ENCODE measurements at places on chromosomes 6 and 20.

GRCh38 chr20:36373089-36373488, 67.0 kb downstream of the DLGAP4 start:
- DNase-seq: no peak

GRCh38 chr20:25247000-25247517, 826 bp upstream of the PYGB start:
- no peak for DNase-seq

DNA sequence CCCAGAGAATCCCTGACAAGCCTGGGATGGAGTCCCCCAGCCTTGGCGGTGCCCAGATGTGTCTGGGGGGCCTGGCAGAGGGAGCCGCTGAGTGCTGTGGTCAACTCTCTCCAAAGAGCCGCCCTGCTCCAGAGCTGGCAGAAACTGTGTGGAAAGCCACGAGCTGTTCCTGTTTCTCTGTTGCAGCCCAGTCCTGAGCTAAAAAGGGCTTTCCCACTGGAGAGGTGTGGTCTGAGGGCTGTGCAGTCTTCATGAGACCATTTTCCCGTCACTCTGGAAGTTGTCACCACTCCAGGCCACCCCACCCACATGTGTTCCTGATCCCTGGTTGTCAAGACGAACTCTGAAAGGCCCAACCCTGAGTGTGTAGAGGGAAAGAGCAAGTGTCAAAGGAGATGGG, 99.7 kb upstream of the KCNK16 start:
- no peak for DNase-seq

DNA sequence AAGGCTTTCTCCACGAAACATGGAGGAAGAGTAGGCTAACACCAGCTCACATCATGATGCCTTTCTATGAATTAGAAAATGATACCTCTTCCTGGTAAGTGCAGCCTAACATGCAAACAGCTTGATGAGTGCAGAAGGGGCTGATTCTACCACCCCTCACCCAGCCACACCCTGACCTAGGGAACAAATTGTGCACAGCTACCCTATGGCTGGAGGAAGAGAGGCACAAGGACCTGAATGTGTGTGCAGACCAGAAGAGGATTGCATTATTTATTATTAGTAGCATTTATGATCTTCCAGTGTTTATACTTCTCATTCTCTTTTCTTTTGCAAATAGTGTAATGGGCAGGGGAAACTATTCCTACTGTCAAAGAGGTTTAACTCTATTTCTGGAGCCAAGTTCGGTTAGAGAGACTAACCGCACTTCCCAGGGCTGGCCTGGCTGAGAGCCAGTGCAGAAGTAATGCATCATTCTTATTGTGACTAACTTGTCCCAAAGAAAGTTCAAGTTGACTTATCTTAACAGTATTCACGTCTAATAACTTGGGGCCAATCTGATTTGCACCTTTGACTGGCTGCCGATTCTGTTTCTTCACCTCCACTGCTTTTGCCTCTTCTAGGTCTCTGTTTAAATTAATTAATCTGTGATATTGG, 237.5 kb downstream of the CD83 start:
- DNase-seq: peak; percentile 4

GRCh38 chr6:42269553-42269952, 51.9 kb upstream of the MRPS10 start:
- no peak for DNase-seq

GRCh38 chr20:21713901-21714296, 8.4 kb downstream of the PAX1 start:
- DNase-seq: no peak

DNA sequence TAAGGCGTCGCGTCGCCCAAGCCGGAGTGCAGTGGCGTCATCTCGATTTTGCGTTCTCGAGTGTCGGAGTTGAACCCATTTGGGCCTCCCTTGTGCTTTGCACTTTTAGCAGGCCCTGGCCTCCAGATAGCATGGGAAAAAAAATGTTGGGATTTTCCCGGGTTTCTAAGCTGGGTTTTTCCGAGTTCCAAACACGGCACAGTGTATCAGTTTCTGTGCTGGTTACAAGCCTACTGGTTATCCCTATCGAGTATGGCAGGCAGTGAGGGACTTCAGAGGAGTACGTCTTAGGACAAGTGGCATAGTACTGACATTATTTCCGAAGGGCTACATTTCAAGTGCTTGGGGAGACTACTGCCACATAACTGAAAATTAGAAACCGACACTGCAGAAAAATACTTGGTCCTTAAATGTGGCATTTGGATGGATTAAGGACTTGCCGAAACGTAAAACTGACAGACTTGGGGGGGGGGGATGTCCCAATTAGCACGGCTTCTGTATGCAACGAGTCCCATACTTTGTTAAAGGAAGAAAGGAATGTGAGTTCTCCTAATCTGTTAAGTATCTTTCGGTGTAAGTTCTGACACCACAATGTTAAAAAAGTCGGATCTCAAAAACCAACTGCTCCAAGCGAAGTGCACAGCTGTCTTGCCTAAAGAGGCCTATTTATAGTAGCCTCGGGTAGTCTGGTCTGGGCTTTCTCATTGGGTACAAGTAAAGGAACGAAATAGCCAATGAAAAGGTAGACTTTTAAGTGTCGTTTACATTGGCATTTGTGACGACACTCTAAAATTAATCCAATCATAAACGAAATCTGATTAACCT, 70.2 kb downstream of the HFE start:
- DNase-seq: no peak

- no peak for DNase-seq
Measured at GRCh38 chr6:85041376-85041775, 277.0 kb upstream of the TBX18 start.

GRCh38 chr20:44643596-44644229, 7.8 kb downstream of the ADA start:
- DNase-seq: no peak

GRCh38 chr6:82371799-82372546, 8.4 kb downstream of the TPBG start:
- DNase-seq: no peak

DNA sequence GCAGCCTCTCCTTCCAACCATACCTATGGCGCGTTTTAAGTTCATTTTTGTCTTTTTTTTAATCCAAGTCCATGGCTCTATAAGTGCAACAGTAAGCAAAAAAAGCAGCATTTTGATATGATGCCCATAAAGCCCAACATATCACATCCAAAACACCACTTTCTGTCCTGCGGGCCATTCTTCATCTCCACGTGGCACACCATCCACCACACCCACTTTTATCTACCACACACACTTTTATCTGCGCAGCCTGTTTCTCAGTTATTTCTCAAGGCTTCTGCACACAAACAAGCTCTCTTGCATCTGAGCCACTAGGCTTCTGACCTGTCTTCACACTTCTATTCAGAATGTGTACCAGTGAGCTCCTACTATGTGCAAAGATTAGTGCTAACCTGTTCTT, 5.3 kb downstream of the GCLC start:
- no peak for DNase-seq

DNA sequence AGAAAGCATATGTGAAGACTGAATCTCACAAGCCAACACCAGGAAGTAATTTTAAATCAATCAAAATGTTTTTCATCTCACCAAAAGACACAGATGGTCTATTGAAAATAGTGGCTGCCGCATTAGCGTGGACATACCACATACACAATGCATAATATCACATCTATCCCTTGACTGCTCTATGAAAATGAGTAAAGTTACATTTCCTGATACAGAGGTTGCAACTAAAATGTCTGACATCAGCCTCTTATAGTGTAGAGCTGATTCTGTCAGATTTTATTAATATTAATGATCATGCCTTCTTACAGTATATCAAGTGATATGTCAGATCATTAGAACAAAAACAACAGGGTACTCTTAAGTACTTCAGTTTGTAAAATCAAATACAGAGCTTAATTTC, 339.8 kb upstream of the EPHA7 start:
- DNase-seq: no peak

- no peak for DNase-seq
Measured at GRCh38 chr6:149212892-149213801, 104.4 kb upstream of the TAB2 start.

DNA sequence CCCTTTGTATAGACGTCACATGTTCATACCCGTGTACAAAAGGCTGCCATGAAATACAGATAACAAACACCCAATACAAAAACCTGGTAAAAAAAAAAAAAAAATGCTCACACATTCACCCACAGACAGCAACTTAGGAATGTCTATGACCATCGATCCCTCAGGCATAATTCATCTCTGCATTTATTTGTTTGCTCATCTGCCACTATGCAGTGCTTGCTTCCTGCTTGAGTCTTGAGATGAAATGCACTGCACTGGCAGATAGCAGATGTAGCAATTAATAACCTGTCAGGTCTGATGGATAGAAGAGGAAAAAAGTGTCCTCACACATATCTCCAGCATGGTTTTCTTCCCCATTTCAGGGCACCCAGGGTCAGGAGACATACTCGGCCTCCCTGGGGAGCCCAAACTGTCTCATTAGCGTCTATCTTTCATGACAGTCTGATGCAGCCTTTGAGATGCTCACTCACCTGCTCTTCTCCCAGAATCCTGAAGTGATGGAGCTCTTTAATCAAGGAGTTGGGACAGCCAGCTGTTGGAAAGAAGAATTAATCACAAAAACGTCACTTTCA, 295.1 kb upstream of the AGPAT4 start:
- DNase-seq: no peak

GRCh38 chr20:18405826-18406225, 61.0 kb downstream of the DZANK1 start:
- no peak for DNase-seq

GRCh38 chr20:19757487-19758132, 448 bp upstream of the RIN2 start:
- DNase-seq: no peak

- no peak for DNase-seq
Measured at GRCh38 chr20:59818911-59819310, 114.5 kb downstream of the SYCP2 start.

DNA sequence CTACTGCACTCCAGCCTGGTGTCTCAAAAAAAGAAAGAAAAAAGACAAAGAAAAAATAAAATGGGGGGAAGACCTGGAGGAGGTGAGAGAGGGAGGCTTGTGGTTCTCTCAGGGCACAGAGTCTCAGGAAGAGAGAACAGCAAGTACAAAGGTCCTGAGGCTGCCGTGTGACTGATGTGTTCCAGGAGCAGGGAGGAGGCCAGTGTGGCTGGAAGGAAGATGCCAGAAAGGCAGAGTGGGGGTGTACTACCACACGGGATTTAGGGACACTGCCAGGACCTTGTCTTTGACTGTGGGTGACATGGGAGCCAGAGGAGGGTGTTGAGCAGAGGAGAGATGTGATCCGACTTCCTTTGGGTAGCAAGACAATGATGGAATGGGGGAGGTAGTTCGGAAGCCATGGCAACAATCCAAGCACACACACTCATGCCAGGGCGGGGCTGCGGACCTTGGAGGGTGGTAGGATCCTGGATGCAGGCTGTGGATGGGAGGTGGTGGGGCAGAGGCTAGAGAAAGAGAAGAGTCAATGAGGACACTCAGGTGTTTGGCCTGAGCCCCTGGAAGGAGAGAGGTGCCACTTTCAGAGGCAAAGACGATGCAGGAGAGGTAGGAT, 136.4 kb upstream of the PTPN1 start:
- DNase-seq: no peak

DNA sequence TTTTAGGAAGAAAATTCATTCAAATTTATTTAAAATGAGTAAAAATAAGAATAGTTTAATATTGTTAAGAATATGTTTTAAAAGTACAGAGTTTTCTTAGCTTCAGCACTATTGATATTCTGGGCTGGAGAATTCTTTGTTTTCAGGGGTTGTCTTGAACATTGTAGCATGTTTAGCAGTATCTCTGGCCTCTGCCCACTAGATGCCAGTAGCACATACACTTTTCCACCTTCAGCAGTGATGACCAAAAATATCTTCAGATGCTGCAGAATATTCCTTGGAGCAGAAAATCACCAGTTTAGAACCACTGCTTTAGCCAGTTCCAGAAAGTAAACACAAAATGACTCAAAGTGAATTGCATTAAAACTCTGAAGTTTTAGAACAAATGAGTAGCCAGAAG, 19.4 kb upstream of the SDHAF4 start:
- DNase-seq: no peak

GRCh38 chr20:18666803-18667415, 79.1 kb downstream of the DTD1 start:
- no peak for DNase-seq

DNA sequence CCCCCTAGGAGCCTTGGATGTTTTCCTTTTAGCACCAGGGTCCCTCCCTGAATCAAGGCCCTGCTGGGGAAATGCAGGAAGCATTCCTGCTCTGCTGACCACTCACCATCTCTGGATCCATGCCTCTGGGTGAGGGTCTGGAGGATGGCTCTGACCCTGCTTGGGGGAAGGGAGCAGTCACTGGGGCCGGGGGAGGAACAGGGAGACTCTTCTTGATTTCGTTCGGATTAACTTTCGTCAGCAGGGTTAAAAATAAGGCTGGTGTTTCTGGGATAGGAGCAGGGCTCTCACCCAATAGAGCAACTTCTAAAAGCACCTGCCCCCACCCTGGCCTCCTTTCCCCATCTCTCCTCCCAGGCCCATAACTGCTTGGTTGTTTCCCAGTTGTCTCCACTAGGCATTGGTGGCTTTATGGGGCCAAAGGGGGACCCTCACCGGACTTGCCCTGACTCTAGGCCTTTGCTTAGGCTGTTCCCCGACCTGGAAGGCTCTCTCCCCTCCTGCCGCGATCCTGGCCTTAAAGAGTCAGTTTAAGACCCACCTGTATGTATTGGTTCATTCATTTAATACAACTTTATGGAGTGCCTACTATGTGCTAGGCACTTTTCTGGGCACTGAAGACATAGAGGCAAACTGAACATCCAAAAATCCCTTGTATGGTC, 63.0 kb downstream of the JPH2 start:
- no peak for DNase-seq

DNA sequence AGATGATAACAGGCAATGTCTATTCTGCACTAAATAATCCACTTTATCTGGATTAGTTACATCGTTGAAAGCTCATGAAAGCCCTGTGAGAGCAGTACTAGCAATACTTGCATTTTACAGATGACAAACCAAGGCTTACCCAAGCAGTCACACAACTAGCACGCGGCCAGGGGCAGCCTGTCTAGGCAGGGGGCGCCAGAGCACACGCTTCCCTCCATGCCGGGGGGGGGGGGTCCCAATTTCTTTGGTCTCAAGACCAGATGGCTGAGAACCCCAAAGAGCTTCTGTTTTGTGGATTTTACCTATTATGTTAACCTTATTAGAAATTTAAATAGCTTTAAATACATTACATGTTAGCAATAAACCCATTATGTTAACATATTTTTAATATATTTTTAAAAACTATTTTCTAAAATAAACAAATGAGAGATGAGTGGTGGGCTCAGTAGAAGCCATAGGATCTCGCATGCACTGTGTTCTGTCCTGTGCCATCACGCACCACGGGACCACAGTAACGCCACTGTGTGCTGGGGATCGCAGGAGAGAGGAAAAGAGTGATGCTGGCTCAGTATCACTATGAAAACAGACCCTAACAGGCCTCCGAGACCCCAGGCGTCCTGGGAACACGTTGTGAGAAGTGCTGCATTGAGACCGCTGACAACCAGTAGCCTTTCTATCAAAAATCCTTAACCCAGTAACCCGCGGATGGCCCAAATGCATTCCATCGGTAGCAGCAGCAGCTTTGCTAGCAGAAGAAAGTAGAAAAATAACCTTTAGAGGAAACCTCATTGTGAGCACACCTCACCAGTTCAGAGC, 5.3 kb upstream of the PRR18 start:
- no peak for DNase-seq
